ENCODE measurements at places on chromosomes 1 and 21. TPM values are rescaled to one million over a fixed set of nuclear protein-coding genes. Genes with fewer than 3 reads are reported as not detected.

- DNase-seq: no peak
These were observed at the start of gene SLC25A34 for GRCh38 chr1:15736038-15736891. TSS of gene SLC25A34 (plus strand) at chr1:15736258. CDS start at chr1:15736486, 228 bp downstream.

DNA sequence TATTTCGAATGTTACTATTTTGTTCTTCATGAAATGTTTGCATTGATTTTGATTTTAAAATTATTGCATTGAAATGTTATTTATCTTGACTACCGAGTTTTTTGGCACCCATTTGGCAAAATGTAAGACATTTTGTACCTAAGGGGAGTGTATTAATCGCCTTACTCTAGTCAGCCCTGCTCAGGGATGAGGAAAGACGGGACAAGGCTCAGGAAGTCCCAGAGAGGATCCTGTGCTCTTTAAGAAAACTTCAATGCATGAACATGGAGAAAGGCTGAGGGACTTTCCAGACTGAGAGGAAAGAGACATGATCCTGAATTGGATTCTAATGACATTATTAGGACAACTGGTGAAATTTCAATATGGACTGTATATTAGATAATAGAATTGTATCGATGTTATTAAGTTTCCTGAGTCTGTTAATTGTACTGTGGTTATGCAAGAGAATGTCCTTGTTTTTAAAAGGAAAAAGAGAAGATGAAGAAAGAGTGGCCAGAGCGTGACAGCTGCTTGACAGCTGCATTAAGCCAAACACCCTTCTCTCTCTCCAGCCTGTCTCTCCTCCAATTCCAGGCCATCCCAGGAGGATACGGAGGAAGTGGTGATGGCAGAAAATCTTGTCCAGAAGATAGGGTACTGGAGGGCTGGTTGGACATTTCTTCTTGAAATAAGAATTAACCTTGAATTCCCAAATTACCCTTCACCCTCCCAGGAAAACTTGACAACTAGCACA lies 66.0 kb downstream of the PLEKHA6 start:
- no peak for DNase-seq

DNA sequence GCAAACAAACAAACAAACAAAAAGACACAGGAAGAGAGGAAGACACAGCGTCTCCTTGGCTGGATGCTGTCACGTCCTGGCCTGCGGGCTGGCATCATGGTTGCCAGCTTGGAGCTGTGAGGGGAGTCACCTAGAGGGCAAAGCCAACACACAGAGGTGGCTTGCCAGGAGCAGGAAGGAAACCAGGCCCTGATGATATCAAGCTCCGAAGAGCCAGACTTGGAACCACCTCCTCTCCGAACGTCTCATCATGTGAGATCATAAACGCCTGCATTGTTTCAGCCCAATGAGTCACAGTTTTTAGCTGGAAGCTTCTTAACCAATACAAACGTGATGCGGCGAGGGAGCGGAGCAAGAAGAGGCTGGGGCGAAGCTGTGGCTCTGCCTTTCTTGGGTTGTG lies 8.7 kb downstream of the PLA2G2D start:
- no peak for DNase-seq

- no peak for DNase-seq
These were observed 163.7 kb downstream of the HS2ST1 start for GRCh38 chr1:87077959-87078639.

DNA sequence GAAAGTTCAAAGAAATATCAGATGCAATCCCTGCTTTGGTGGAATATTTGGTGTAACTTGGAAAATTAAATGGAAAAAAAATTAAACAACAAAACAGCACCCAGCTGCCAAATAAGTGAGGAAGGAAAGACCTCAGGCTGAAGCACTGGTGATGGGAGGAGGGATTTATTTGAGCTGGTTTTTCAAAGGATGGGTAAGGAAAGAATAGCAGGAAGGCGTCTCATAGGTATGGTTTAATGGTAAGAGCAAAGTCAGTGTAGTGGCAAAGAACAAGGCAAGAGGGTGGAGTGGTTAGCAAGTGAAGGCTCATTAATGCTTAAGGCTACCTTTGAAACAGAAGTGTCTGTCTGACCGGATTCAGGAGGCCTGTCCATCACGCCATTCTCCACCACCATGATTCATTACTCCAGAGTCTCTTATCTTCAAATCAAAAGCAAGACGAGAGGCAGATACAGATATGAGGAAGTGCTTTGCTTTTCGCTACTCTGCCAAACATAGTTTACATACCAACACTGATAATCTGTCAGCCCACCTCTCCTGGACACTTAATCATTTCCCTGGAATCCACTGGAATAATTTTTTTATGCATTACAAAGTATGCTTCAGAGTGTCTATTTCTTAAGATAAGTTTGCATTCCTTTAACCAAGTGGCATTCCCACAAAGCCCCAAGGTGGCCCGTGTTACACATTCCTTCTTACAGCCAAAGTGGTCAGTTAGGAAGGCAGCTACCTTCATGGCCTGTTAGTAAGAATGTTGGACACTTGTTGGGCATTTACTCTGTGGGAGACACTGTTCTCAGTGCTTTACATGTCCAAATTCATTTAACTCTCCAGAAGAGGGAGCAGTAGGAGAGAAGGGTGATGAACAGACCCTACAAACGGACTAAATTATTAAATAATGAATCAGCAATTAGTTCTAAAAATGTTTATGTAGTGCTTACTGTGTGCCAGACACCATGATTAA lies 146.6 kb downstream of the ROR1 start:
- DNase-seq: no peak

GJA5 gene
- not detected for total RNA-seq

GRCh38 chr21:41217671-41218385 lies 49.9 kb downstream of the BACE2 start:
- no peak for DNase-seq

DNA sequence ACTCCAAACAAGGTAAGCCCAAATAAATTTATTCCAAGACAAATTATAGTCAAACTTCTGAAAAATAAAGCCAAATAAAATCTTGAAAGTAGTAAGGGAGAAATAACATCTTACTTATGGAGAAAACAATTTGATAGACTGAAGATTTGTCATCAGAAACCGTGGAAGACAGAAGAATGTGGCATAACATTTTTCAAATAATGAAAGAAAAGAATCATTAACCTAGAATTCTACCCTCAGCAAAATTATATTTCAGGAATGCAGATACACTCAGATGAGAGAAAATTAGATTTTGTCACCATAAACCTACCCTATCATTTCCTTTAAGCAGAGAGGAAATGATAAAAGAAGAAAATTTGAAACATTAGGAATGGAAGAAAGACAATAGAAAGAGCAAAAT lies 27.3 kb upstream of the PADI1 start:
- no peak for DNase-seq

- peak; percentile 28 for DNase-seq
These were observed 463 bp downstream of the PRPF3 start for GRCh38 chr1:150321826-150322166.
